ENCODE measurements at places on chromosomes 1 and 21. TPM values are rescaled to one million over a fixed set of nuclear protein-coding genes. Genes with fewer than 3 reads are reported as not detected.

The ANGPTL7 gene
- not detected for total RNA-seq

The CYP4A11 gene
- not detected for total RNA-seq

The APOBEC4 gene
- total RNA-seq: not detected

The FCRL2 gene
- 0.56 TPM for total RNA-seq

The ADAMTSL4 gene
- total RNA-seq: 42.9 TPM

The PCBP3 gene
- total RNA-seq: 0.72 TPM

The NHLH1 gene
- total RNA-seq: 0.08 TPM

The GPX7 gene
- 1.6 TPM for total RNA-seq

The DRAXIN gene
- 0.04 TPM for total RNA-seq

The SPRR2E gene
- 1,779 TPM for total RNA-seq

The UBIAD1 gene
- 7.6 TPM for total RNA-seq

The ADCY10 gene
- not detected for total RNA-seq

The LRRIQ3 gene
- total RNA-seq: 0.28 TPM

The CATSPERE gene
- total RNA-seq: 0.64 TPM

The HFM1 gene
- total RNA-seq: 0.08 TPM

The PLPP3 gene
- 14.7 TPM for total RNA-seq

The SHISAL2A gene
- 0.36 TPM for total RNA-seq

The DOP1B gene
- total RNA-seq: 23.8 TPM

The RGS5 gene
- 28.3 TPM for total RNA-seq

The UBL4B gene
- total RNA-seq: not detected

All from esophagus mucosa (tissue), 1 donor.